Nucleus accumbens (tissue), 56 donors: ENCODE measurements at places on chromosomes 7 and 10.

GRCh38 chr10:103648251-103648635, 154.7 kb downstream of the NEURL1 start:
- no peak for DNase-seq

- no peak for DNase-seq
Measured at GRCh38 chr7:150428671-150429451, 21.6 kb upstream of the GIMAP8 start.

GRCh38 chr10:101047961-101048892, 13.6 kb upstream of the KAZALD1 start:
- no peak for DNase-seq

DNA sequence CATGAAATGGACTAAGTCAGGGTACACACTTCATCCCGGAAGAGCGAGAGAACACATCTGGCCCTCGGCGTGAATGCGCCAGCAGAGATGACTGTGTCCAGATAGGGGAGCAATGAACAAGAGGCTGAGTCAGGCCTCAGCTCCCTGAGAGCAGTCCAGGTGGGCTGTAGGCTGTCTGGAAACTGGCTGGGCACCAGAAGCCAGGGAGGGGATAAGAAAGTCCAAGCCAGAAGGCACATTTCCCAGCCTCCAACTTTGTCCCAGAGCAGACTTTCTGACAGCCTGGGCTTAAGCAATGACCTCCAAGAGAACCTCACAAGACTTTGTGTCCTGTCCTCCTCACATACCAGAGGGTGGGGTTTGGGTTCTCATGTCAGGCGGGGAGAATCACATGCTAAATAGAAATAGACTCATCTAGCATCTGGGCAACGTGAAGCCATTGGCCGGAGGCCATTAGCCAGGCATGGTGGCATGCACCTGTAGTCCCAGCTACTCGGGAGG, 157.2 kb downstream of the ARHGAP12 start:
- no peak for DNase-seq

- no peak for DNase-seq
Measured at GRCh38 chr10:13184730-13185514, 23.6 kb downstream of the MCM10 start.

DNA sequence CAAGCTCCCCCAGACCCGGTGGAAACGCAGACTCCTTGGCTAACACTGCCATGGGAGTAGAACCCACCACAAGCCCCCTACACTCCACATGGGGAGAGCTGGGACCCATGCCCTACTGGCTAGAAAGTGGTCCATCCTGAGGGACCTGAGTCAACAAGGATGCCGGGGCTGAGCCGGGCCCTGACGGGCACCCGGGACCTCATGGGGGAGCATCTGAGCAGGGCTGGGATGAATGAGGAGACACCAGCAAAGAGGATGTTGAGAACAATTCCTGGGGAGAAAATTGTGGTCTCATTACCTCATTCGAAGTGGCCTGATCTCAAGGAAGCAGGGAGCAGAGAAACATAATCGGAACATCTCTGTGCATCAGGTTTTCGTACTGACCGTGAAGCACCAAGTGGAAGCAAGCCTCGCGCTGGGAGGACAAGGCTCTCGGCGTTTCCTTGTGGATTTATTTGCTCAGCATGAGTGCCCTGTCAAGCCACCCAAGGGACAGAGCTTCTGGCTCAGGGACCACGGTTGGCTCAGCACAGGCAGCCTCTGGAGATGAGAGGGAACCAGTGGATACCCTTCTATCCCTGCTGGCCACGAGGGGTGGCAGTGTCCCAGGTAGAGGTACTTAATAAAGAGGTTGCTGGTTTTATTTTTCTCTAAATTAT, 132.2 kb upstream of the FAM20C start:
- DNase-seq, result no peak

- no peak for DNase-seq
Measured at GRCh38 chr10:116469437-116469836, 41.8 kb downstream of the PNLIPRP3 start.

- no peak for DNase-seq
Measured at GRCh38 chr7:44696728-44697127, 51.9 kb upstream of the ZMIZ2 start.

GRCh38 chr7:68207676-68208075, 1211.0 kb downstream of the TYW1 start:
- DNase-seq, result no peak

- DNase-seq, result no peak
Measured at GRCh38 chr7:514651-515598, 4.7 kb downstream of the PDGFA start.

- DNase-seq, result no peak
Measured at GRCh38 chr10:1531883-1532597, 205.3 kb downstream of the ADARB2 start.

DNA sequence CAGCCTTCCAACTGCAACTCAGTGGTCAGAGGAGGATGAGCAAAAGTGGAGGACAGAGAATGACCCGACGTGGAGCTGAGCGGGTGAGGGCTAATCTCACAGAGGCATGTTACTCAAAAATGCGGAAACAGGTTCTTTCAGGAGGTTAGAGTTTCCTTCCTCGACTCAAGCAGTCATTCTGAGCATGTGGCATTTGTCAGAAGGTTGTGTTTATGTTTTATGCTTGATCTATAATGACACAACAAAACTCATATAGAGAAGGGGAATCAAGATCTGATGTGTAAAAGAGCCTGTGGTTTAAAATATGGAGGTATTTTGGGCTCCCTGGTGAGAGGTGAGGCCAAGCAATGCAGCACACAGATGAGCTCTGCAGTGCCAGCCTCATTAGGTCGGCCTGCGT, 311.4 kb downstream of the ADARB2 start:
- no peak for DNase-seq

DNA sequence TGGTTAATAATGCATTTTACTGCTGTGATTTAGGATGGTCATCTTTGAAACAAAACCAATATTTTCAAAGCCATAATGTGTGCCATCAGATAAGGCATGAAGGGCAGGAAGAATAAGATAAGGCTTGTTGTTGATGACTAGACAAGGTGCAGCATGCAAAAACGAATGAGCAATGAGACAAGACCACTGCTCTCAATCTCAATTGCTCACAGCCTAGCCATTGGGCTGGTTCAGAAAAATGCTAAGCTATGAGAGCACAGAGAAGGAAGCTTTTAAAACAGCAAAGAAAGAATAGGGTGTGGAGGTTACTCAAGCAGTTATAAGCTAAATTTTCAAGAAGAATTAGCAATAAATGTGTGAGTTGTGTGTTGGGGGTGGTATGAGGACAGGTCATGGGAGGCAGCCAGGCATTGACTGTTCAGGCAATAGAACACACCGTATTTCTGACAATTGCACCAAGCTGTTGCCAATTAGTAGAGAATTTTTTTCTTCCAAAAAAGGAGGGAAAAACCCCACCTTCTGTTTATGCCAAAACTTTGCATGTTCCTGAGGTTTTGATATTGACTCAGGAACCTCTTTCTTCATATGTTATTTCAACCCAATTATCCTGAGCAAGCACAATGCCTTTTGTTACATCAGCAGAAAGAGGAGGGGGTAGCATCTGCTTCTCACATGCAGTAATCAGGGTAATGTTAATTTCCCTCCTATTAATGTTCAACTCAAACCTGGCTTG, 276.5 kb downstream of the HDAC9 start:
- DNase-seq, result no peak

GRCh38 chr7:73893342-73894101, 32.6 kb downstream of the TMEM270 start:
- no peak for DNase-seq

GRCh38 chr10:132548106-132548823, 10.7 kb downstream of the INPP5A start:
- DNase-seq, result no peak

DNA sequence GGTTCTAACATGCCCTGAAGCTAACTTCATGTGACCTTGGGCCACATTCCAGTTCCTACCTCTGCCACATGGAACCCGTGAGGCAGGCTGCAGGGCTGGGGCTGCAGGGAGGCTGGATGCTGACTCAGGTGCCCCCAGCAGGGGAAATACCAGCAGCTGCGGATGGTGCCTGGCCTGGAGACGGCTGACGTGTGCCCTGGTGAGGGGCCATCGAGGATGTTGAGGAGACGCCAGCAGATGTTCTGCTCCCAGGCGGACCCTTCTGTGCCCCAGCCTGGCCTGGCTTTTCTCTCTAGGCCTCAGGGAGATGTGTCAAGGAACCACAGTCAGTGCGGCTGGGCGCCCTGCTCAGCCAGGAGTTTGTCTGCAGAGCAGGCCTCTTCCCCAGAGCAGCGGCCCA, 8.8 kb downstream of the BAG3 start:
- DNase-seq, result no peak

- DNase-seq, result no peak
Measured at GRCh38 chr7:17832242-17832641, 108.1 kb downstream of the SNX13 start.

- no peak for DNase-seq
Measured at GRCh38 chr10:35058134-35058533, 32.0 kb downstream of the CUL2 start.

- DNase-seq, result no peak
Measured at GRCh38 chr10:79176949-79177602, 108.3 kb downstream of the ZMIZ1 start.

DNA sequence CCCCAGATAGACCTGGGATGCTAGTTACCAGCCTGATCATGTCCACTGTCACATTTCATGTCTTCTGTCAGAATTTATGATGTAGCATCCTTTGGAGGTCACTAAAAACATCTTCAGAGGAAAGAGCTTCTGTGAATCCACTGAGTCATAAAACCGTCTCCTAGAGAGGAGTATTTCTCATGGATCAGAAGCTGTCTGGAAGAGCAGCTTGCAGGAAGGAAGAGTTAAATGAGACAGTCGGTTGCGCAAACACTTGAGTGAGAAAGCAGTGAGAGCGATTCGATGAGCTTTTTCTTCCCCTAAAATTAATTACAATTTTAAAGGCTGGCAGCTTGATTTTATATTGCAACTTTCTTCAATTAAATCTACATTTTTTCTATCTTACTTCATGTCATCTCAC, 47.2 kb upstream of the WDR11 start:
- DNase-seq, result no peak

- DNase-seq, result no peak
Measured at GRCh38 chr7:139726485-139726869, 51.3 kb downstream of the HIPK2 start.

DNA sequence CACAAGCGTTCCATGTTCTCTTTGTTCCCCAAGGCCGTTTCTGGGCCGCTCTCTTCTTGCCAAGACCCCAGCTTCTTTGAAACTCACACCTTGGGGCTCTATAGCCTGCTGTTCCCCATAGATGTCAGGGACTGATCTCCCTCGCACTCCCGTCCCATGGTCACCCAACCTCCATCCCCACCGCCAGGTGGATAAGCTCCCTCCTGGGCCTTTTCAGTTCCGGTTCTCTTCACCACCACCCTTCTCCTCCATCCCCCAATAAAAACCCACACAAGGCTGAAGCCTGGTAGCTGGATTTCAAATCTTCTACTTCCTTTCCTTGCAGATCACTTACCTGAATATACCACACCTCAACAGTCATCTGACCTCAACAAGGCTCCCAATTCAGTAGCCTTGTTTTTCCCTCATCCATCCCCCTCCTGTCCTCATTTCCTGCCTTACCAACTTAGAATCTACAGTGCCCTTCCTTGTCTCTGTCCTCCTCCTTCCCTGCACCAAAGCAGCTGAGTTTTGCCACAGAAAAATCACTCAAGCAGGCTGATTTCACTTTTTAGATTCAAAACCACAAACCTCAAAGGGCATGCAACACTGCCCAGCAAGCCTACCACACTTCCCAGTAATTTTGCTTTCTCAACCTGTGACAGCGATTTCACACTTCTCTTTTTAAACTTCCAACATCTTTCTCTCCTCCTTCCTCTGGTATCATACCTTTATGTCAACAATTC, 7.7 kb downstream of the SLC37A3 start:
- DNase-seq, result no peak

DNA sequence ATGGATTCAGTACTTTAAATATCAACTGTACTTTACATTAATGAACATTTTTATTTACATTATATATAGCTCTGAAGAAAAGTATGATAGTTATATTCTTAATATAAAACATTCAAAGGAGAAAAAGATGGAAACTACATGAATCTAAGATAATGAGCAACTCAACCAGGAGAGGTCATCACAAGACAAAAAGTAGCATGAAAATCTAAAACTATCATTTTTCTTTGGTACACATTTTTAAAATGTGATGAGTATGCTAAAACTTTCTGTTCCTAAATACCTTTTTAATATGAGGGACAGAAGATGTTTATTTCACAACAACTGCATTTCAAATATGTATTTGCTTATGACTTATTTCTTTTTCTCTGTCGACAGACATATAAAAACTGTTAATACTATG, 2.4 kb downstream of the CNTNAP2 start:
- DNase-seq, result no peak

DNA sequence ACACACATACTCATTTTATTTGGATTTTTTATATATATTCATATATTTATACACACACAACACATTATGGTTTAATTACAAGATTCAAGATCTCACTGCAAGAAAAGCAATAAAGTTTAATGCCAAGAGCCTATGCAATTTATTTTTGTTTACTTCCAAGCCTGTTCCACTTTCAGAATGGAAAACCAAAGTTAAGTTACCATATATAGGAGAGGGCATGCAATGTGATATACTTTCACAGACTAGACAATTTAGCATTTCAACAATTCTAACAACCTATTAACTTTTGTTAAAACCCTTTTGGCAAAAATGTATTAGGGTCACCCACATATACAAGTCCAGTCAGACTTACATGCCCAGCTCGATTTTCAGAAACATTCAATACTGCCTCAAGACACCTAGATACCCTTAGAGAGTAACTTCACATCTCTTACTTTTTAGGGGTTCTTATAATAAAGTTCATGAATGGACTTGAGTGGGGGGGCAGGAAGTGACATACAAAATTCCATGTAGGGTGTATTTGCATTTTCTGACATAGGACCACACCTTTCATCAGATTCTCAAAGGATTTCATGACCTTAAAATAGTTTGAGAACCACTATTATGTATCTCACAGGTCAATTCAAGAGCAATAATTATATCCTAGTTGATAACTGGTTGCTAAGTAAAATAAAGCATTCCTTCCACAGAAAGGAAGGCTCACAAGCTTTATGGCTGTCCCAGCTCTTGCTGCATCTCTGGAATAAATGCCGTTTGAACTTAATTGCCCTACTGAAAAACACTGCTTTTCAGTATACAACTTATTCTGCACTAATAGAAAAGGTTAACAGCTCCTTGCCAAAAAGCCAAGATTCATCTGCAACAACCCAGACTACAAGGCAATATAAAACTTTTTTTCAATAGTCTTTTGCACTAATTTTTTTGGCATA, 2.5 kb downstream of the P4HA1 start:
- no peak for DNase-seq

DNA sequence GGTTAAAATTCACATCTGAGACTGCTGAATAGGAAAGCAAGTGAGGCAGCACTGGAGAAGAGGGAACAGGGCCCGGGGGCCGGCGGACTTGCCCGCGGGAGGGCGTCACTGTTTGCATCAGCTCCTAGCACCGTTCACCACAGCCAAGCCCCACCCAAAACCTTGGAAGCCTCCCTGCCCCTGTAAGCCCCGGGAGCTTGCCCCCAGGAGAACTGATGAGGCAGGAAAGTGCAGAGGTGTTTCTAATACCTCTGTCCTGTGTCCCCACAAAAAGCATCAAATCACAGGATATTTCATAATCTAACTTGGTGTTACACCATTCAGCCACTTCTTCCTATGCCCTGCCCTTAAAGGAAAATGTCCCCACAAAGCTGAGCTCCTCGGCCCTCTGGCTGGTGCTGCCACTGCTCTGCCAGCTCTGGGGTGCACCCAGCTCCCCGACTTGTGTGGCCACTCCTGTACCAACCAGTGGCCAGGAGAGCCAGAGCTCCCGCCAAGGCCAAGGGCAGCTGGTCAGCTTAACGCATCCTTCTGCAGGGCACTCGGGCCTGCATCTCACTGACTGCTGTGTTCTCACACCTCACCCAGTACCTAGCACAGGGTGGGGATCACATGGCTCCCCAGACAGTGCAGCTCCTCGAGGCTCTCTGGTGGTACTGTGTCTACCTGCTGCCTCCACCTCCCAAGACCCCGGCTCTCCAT, 47.3 kb upstream of the CNPY1 start:
- no peak for DNase-seq
